ENCODE measurements at places on chromosomes 1 and 21.

DNA sequence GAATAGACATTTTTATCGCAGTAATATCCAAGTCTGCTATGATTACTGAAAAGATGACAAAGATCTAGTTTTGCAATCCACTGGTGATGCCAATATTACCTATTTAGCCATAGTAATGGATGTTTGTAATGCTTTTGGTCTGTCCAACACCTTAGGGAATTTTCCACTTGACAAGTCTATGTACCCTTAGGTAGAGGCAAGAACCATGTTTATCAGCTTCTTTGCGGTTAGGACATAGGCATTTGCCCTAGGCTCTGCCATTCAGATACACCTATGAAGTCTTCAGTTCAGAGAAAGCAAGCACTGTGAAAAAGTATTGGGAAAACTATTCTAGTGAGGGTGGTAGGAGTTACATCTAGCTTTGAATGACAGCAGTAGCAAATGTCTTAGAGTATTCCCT is 40.2 kb upstream of the SLC35D1 start:
- DNase-seq, result no peak

GRCh38 chr21:45613396-45613795 is 30.1 kb upstream of the PCBP3 start:
- DNase-seq, result no peak

DNA sequence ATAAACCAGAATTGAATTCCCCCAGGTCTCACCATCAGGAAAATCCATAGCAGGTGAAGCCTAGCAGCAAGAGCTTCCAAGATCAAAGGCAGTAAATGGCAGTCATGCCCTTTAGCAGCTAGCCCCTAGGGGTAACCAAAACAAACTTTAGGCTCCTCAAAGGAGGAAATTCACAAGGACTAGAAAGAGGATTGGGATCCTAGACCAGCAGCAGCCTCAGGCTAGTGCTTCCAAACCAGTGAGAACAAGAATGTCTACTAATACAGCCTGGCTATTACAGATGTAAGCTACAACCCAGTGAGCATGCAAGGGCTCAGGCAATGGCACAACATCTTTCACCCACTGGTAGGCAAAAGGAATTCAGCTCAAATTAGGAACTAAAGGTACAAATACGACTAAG is 11.1 kb upstream of the RIMKLA start:
- DNase-seq, result no peak

DNA sequence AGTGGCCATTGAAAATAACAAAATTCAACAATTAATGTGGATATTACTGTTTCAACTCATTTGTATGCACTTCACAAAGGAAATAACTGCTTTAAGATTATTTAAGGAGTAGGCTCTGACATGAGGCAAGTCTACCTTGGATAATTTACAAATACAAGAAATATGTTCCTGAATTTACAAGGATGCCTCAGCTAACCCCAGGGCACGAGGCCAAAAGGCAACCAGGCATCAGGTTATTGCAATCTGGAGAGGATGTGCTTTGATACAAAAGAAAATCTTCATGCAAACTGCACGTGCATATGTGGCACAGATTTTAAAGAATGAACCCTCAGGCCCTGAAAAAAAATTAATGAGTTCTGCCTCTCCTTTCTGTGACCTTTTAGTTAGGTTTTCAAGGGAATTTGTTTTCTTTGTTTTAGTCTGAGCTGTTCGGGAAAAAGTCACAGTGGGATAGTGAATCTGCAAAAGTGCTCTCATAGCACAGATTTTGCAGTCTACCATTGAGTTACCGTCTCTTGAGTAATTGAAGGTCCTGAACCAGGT is 1304.2 kb upstream of the ADGRL4 start:
- no peak for DNase-seq

DNA sequence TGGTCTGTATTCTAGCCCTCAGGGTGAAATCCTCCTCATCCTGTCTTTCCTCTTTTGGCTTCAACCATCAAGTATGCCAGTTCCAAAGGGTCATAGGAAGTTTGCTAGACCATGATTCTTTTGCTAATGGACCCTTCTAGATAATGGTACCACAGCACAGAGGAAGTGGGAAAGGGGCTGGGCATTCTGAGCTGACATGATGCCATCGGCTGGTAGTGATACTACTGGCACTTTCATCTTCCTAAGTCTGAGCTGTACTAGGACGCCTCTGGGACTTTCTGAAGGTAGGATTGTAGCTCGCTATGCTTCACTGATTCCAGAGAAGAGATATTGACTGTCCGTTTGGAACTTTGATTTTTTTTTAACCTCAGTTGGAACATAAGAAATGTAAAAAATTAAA is 11.4 kb downstream of the FASLG start:
- DNase-seq, result no peak

DNA sequence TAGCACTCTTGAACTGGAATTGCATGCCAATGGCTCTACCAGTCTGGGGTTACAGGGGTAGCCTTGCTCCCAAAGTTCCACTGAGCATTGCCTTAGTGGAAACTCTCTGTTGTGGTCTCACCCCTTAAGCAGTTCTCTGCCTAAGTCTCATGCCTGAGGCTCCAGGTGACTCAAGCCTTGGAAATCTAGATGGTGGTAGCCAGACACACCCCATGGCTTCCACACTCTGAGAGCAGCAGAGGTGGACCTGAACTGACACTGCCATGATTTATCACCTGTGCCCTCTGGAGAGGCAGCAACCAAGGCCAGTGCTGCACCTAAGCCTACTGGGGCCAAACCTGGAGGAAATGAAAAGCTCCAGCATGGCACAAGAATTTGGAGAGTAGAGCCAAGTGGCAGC is 285.7 kb upstream of the PKN2 start:
- DNase-seq, result no peak

GRCh38 chr1:183106746-183107145 is 79.3 kb upstream of the LAMC2 start:
- no peak for DNase-seq

- no peak for DNase-seq
These were observed 55.9 kb downstream of the MT1HL1 start for GRCh38 chr1:236948381-236948780.

- DNase-seq, result peak; percentile 58
These were observed 253.5 kb downstream of the AKT3 start for GRCh38 chr1:243596431-243597062.

DNA sequence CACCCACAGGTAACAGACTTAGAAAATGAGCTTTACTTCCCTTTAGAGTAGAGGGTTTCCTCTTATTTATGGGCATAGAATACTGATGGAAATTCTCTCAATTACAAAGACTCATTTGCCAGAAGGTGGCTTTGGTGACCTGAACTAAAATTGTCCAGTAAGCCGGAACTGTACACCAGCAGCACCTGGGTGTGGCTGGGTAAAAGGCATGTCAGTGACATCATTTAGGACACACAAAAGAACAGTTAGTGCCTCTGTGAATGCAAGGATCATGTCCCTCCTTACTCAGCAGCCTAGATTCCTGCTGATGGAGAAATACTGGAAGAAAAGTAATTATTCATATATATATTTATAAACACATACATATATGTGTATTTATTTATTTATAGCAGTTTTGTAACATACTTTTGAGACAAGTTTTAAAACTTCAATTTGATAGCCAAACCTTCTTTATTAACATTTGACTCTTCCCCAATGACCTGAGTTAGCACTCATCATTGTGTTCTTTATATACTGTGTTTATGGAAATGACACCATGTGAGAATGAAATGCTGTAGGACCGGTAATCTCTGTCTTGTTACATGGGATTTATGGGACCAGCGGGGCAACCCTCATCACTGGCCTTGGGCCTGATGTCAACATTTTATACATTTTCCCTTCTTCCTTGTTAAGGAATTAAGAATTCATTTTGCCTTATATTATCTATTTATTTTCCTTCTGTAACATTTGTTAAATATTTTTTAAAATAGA is 274.4 kb downstream of the BRINP2 start:
- DNase-seq, result no peak

GRCh38 chr21:25390701-25391100 is 216.6 kb downstream of the MRPL39 start:
- peak; percentile 17 for DNase-seq

GRCh38 chr1:20830378-20830777 is 43.3 kb upstream of the HP1BP3 start:
- no peak for DNase-seq

DNA sequence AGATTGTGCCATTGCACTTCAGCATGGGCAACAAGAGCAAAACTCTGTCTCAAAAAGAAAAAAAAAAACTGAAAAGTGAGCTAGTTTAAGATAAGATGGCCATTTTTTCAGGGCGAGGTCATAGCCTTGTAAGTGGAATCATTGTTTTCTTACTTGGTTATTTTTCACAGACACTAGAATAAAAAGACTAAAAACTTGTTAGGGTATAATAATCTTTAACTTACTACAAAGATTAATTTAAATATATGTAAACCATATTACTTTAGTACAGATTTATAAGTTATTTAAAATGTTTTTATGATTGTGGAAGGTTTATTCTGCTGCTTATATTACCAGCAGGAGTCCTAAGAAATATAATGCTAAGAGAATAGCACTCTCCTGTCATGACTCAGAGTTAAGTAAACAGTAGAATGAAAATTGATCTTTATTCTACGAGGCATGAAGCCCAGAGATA is 23.5 kb downstream of the ANGPTL1 start:
- no peak for DNase-seq
